ENCODE measurements at places on chromosomes 5 and 9. TPM values are rescaled to one million over a fixed set of nuclear protein-coding genes. Genes with fewer than 3 reads are reported as not detected.

DNA sequence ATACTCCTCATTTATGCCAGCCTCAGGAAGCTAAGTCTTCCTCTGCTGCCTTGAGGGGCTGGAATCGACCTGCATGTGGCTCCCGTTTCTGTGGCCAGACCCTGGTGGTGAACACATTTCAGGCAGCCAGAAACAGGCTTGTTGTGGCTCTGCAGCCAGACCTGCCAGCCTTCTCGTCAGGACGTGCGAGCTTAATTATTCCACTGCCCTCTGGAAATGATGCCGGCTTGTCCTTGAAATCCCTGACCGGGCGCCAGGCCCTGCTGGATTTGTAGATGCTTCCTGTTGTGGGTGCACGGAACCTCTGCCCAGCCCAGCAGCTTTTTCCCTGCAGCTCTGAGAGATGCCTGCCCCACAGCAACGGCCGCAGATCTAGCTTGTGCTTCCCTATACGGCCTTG is 41.6 kb downstream of the PDZD2 start:
- DNase-seq, result no peak
- H3K36me3 ChIP-seq, result no peaks in the 10 kb centered on the region
- H3K27ac ChIP-seq, result no peak overlapping the region
- peaks cover 6% of the 10 kb centered on the region for H3K27me3 ChIP-seq
- H3K4me3 ChIP-seq, result no peak overlapping the region

The DAP gene
- 44.0 TPM for total RNA-seq

The LCP2 gene
- total RNA-seq, result 173 TPM

The SLC1A3 gene
- total RNA-seq, result 0.16 TPM

- H3K27me3 ChIP-seq, result peaks cover 4% of the 10 kb centered on the region
- no peaks in the 10 kb centered on the region for H3K4me1 ChIP-seq
- H3K4me3 ChIP-seq, result no peak overlapping the region
- no peak overlapping the region for H3K27ac ChIP-seq
- DNase-seq, result no peak
Observed at GRCh38 chr9:115997923-115998322, 155.7 kb upstream of the PAPPA start.

The GFPT2 gene
- total RNA-seq, result 0.16 TPM

DNA sequence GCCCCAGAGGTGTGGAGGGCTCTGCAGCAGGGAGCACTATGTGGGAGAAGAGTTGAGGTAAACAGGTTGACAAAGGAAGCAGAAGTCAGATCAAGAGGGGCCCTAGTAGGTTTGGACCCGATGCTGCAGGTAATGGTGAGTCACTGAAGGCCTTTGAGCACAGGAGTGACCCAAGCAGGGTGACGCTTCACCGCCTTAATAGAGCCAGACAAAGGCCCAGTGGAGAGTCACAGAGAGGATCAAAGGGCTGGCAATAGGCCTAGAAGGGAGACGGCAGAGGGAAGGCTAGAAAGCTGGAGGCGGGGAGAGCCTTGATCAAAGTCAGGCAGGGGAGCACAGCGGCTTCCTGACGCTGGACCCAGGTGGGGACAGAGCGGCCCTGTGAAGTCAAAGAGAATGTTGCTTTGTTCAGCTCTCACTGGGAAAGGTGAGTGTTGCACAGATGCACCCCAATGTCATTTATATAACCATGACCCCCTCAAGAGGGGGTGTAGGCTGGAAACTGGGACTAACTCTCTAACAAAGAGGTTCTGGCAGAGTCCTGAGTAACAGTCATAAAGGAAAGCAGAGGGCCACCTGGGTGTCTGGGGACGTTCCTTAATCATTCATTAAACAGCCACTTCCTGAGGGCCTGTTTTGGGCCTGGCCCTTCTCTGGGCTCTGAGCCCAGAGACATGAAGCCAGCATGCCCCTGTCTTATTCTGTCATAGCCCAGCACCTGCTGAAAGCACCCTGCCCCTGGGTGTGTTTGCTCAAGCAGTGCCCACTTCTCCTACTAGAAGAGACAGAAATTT is 9.8 kb upstream of the CPLX2 start:
- DNase-seq, result no peak
- no peaks in the 10 kb centered on the region for H3K4me1 ChIP-seq
- no peak overlapping the region for H3K27ac ChIP-seq
- no peaks in the 10 kb centered on the region for H3K27me3 ChIP-seq

DNA sequence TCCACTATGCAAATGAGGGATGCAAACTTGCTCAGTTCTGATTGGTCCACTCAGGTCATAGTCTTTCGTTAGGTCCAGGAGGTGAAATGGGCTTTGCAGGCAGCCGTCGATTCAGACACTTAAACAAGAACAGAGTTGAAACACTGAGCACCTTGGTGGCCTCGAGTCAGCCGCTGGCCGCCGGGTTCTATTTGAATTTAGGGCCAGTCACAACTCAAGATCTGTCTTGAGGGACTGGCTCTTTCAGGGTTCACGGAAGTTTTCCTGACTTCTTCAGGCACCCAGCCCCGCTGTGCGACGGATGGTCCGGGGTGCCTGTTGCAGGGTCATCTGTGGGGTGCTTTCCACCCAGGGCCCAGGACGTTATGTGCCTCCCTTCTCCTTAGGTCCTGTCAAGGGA is 412.8 kb upstream of the IRX4 start:
- H3K36me3 ChIP-seq, result no peaks in the 10 kb centered on the region
- H3K4me3 ChIP-seq, result no peak overlapping the region
- H3K27ac ChIP-seq, result no peak overlapping the region
- no peaks in the 10 kb centered on the region for H3K4me1 ChIP-seq
- H3K27me3 ChIP-seq, result no peaks in the 10 kb centered on the region

GRCh38 chr9:87599901-87600610 is 102.4 kb downstream of the DAPK1 start:
- H3K36me3 ChIP-seq, result no peaks in the 10 kb centered on the region
- no peak overlapping the region for H3K4me3 ChIP-seq
- no peak for DNase-seq
- H3K27me3 ChIP-seq, result peaks cover 16% of the 10 kb centered on the region
- no peak overlapping the region for H3K27ac ChIP-seq

The GPSM1 gene
- total RNA-seq, result 10.8 TPM

DNA sequence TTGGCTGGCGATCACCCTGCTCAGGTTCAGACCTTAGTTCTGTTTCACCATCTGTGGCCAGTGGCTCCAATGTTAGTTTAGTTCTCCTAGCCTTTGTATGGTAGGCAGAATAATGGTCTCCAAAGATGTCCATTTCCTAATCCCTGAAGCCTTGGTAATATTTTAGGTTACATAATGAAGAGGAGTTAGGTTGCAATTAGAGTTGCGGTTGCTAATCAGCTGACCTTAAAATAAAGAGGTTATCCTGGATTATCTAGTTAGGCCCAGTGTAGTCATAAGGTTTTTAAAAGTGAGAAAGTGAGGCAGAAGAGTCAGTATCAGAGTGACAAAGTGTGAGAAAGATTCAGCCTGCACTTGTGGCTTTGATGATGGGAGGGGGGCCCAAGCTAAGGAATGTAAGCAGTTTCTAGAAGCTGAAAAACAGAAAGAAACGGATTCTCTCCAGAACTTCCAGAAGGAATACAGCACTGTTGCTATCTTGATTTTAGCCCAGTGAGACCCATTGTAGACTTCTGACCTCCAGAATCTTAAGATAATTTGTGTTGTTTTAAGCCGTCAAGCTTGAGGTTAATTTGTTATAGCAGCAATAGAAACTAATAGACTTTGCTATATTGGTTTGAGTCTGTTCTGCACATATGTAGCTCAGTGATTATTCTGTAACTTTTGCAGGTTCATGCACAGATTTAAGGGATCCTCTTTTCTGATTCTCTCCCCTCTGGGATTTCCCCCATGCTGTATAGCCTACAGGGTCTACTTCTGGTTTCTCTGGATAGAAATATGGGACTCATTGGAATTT is 21.6 kb downstream of the LNPEP start:
- peak; percentile 73 for DNase-seq
- peak overlapping the region; percentile 51 for H3K4me3 ChIP-seq
- H3K4me1 ChIP-seq, result peaks cover 74% of the 10 kb centered on the region
- H3K27ac ChIP-seq, result peak overlapping the region; percentile 84
- no peaks in the 10 kb centered on the region for H3K27me3 ChIP-seq
- peaks cover 14% of the 10 kb centered on the region for H3K36me3 ChIP-seq

DNA sequence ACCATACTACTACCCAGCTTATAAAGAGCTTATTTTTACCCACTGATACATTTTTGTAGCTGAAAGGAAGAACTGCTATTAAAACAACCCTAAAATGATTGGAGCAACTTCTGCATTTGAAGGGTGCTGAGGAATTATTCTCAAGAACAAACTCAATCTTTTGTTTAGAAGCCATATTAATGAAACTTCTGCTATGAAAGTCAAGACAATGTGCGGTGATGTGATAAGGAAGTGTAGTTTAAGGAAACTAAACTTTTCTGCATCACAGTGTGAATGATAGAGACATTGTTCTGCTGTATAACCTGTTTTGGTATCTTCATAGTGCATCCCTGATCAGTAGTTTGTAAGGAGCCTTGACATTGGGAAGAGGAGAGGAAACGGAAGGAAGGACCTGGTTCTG is 408.5 kb downstream of the TMEM38B start:
- H3K4me3 ChIP-seq, result no peak overlapping the region
- H3K27ac ChIP-seq, result no peak overlapping the region
- DNase-seq, result no peak
- no peaks in the 10 kb centered on the region for H3K4me1 ChIP-seq

The LCN12 gene
- total RNA-seq, result 1.5 TPM

GRCh38 chr5:42944989-42945388 is 95.1 kb downstream of the ANXA2R start:
- no peak overlapping the region for H3K27ac ChIP-seq
- H3K4me1 ChIP-seq, result peaks cover 9% of the 10 kb centered on the region
- no peak for DNase-seq
- H3K27me3 ChIP-seq, result no peaks in the 10 kb centered on the region

DNA sequence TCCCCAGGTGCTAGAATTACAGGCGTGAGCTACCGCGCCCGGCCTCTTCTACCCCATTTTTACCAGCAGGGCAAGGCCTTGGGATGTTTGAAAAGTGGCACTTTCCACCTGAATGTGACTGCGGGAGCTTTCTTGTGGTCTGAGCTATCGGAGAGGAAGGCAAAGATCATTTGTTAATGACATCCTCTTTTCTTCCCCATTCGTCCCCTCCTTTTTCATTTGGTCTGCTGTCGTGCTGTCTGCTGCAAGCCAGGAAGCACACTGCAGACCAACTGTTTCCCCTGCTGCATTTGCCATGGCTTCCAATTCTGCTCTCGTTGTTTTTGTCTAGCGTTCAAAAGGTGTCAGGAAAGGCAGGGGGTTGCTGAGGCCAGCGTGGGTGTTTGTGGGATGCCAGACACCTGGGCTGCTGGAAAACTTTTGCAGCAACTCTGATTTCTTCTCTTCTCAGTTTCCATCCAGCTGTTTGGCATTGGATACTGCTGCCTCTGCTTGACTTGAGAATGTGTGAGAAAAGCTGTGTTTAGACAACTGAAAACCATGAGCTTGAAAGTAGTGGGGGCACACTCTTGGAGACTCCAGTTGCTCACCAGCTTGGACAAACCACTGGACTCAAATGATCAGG is 196.4 kb upstream of the MSX2 start:
- peaks cover 15% of the 10 kb centered on the region for H3K27me3 ChIP-seq
- H3K4me3 ChIP-seq, result no peak overlapping the region
- H3K36me3 ChIP-seq, result no peaks in the 10 kb centered on the region
- no peak for DNase-seq
- no peak overlapping the region for H3K27ac ChIP-seq
- H3K4me1 ChIP-seq, result peaks cover 4% of the 10 kb centered on the region
